ENCODE measurements at places on chromosomes 6 and 20.

- no peak for DNase-seq
Measured at GRCh38 chr6:54377776-54378175, 69.5 kb downstream of the TINAG start.

DNA sequence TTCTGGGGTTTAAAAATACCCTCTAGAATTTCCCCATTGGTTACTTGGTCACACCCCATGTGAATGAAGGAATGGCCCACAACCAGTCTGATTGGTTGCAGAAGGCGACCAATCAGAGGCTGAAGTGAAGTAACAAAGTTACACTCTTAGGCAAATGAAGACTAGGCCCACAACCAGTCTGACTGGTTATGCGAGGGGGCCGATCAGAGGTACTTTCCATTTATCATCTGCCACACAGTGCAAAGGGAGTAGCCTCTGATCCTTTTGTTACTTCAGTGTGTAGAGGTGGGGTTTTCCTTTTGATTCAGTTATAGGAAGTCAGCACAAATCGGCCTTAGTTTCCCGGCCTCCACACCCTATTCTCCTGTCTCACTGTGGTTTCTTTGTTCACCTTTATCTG is 61.2 kb upstream of the SGK1 start:
- DNase-seq: no peak

- no peak for DNase-seq
Measured at GRCh38 chr6:157822245-157823000, 623 bp upstream of the SNX9 start.

- DNase-seq: no peak
Measured at GRCh38 chr6:91782802-91783201, 1195.9 kb upstream of the MAP3K7 start.

DNA sequence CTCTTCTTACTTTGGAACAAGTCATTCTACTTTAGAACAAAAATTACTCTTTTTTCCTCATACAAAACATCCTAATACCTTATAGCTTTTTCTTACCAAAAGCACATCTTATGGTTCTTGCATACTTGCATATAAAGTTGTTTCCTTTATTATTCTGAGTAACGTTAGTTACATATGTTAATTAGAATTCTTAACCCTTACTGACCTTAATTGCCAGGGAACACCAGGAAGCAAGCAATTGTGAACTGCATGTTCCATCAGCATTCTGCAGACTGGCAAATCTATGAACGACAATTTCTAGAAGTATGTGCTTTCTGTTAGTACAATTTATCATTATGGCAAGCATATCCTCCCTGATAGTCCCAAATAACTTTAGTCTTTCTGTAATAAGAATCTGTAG is 831.0 kb downstream of the C6orf118 start:
- DNase-seq: no peak

GRCh38 chr6:81331526-81331925 is 421.0 kb downstream of the TENT5A start:
- peak; percentile 82 for DNase-seq

DNA sequence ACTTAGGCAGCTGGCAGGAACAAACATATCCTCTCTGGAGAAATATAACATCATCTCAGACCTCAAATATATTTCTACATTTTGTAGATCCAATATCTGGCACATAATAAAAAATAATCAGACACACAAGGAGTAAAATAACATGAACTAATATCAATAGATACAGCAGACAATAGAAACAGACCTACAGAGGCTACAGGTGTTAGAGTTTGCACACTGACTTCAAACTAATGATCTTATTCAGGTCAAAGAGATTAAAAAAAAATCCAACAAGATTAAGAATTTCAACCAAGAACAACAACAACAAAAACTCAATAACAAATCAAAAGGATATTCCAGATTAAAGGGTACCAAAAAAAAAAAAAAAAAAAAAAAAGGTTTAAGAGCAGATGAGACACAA is 13.9 kb upstream of the CDYL start:
- no peak for DNase-seq

GRCh38 chr6:3630258-3630835 is 121.2 kb downstream of the PXDC1 start:
- DNase-seq: no peak

DNA sequence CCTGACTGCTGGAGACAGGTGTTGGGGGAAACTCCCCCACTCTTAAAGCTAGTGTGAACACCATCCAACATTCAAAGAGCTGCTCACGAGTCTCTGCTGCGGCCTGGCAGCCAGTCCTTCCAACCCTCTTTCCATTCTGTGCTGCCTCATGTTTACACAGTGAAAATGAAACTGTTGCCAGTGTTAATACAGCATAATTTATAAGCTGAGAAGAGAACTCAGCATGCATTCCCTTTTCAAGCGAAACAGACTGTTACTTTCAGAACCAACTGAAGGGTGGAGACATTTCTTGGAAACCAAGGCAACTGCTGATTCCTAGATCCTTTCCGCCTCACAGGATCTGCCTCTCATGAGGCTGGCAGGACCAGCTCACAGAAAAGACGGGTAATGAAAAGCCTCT is 533.8 kb upstream of the ID4 start:
- DNase-seq: no peak

- DNase-seq: no peak
Measured at GRCh38 chr20:20593447-20594170, 118.8 kb downstream of the RALGAPA2 start.

GRCh38 chr20:41453010-41453950 is 86.7 kb upstream of the EMILIN3 start:
- no peak for DNase-seq

GRCh38 chr20:57705127-57705899 is 4.5 kb downstream of the PMEPA1 start:
- no peak for DNase-seq

- no peak for DNase-seq
Measured at GRCh38 chr20:62473717-62474603, 1.8 kb downstream of the GATA5 start.

DNA sequence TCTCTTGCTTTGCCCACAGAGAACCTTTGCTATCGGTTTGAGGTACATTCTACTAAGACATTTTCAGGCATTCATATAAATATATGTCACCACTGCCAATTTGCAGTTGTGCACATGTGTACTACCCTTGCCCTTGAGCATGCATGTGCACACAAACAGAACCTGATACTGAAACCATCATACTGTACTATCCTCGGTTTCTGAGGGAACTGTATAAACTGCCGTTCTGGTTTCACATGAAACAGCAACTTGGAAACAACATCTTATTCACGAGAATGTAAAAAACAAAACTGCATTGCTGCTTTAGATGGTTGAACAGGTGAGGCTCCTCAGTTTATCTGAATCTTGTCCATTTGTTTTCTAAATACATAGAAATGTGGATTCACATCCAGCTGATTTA is 151.2 kb upstream of the TMEM170B start:
- no peak for DNase-seq

DNA sequence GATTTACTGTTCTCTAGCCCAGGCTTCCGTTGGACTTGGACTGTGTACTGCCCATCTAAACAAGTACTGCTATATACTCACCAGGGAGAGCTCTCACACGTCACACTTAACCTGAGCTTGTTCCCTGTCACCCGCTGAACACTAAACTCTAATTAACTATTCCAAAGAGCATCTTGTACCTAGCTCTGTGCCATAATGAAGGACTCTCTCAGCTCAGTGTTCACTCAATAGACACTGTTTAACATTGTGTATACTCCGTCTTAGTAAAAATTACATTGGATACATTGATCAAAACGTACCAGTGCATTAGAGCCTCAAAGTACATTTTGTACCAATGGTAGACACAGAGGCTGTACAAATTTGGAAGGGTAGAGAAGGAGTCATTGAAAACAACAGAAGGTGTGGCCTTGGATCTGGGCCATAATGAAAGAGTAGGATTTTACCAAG is 55.4 kb upstream of the EPHA7 start:
- no peak for DNase-seq

DNA sequence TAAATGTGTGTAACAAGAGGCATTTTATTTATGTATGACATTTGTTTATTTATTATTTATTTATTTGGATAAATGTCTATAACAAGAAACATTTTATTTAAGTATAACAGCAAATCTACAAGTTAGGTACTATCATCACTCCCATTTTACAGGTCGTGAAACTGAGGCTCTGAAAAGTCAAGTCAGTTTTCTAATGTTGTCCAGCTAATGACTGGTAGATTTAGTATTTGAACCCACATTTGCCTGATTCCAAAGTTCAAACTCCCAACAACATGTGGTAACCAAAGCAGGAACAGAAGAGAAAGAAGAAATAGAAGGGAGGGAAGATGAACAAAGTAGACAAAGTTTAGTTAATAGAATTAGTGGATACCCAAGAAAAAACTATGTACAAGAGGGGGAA is 32.9 kb downstream of the BCAS1 start:
- DNase-seq: no peak

GRCh38 chr6:134424798-134425170 is 106.9 kb upstream of the SGK1 start:
- no peak for DNase-seq

DNA sequence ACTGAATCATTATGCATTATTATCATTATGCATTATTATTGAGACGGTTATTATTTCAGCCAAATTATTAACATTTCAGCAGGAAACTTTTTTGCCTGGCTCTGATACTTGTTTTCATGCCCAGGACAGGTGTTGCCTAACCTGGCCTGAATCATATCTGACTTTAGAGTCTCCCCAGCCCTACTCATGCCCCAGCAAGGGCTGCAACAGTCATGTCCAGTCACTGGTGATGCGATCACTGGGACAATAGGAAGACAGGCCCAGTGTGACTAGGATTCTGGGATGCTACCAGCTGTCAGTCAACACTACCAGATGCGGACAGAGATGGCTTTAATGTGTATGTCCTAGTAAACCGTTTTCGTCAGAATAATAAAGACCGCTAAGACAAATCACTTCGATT is 285.0 kb downstream of the KHDC1L start:
- DNase-seq: no peak

DNA sequence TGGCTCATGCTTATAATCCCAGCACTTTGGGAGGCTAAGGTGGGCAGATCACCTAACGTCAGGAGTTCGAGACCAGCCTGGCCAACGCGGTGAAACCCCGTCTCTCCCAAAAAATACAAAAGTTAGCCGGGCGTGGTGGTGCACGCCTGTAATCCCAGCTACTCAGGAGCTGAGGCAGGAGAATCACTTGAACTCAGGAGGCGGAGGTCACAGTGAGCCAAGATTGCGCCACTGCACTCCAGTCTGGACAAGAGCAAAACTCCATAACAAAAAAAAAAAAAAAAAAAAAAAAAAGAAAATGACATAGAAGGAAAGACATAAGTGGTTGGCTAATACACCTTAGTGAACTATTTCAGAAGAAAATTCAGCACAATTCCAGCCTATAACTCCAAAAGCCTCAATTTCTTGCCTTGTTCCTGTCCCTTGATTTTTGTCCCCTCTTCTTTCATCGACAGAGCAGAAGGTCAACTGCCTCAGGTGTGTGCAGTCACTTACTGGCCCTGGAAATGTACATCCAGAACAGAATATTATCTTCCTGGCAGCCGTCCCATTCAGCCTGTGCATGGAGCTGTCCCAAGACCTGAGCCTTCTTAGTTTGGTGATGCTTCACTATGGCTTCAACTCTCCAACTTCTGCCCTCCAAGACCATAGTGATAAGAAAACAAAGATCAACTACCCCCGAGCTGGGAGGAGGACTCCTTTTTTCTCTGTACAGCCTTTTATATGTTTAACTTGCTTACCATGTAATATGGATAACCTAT is 117.6 kb downstream of the LY86 start:
- no peak for DNase-seq

GRCh38 chr6:118403036-118403435 is 145.1 kb upstream of the PLN start:
- DNase-seq: no peak

DNA sequence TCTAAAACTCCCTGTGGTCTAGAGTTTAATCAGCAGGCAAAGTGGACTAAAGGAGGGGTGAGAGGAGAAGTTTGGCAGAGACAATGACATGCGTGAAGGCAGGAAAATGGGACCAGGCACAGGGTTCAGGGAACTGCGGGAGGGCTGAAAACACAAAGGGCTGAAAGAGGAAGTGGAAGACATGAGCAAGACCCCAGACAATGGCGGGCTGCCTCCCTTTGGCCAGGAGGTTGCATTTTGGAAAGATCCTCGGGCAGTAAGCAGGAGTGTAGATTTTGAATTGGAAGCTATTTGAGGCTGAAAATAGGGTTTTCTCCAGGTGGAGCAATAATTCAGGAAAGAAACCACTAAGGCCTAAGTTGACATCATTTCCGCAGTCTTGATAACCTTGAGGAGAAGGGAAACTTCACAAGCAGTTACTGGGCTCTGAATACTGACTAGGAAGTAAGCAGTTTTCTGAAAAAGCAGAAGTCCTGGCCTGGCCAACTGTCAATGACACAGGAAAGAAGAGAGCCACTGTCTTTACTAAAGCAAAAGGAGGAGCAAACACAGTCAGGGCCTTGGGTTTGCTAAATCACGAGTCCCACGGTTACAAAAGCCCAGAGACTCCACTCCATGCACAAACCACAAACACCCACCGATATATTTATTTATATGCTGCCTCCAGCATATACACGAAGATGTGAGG is 3.4 kb downstream of the LY86 start:
- DNase-seq: no peak

DNA sequence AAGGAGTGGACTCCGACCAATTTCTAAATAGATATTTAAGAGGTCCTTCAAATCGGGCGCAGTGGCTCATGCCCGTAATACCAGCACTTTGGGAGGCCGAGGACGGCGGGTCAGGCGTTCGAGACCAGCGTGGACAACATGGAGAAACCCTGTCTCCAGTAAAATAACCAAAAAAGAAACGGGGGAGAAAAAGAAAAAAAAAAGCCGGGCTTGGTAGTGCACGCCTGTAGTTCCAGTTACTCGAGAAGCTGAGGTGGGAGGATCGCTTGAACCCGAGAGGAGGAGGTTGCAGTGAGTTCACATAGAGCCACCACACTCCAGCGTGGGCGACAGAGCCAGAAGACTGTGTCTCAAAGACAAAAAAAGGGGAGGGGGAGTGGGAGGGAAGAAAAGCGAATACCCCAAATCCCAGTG is 53.3 kb upstream of the HFE start:
- DNase-seq: no peak

DNA sequence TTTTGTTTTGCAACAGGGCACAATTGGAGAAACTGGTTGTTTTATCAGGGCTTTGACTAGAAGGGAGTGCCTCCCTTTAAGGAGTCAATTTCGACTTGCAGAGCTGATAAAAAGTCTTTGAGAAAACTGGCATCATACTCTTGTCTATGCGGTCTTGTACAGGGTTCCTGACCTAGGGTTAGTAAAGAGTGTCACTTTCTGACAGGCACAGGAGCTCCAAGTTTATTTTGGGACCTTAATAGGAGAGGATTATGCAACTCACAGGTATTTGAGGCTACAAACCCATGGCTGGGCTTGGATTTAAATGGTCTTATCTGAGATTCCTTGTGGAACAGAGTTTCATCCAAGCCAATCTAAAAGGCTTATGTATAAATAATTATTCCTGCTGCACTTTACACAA is 365.4 kb downstream of the HTR1B start:
- DNase-seq: no peak
